Activated T-helper 1 cell treated with anti-CD3 and anti-CD28 coated beads, Interleukin-2, amount 50 U/mL, for 16 hours (primary cell): ENCODE measurements at places on chromosomes 4 and X.
A peak's percentile ranks its signal among the peaks of the same experiment; 100 is the strongest.

GRCh38 chr4:54228961-54229501, at the start of gene PDGFRA:
TSS of gene PDGFRA (plus strand) at chr4:54229293. CDS start at chr4:54258769, 29,476 bp downstream.
- no peak for DNase-seq

DNA sequence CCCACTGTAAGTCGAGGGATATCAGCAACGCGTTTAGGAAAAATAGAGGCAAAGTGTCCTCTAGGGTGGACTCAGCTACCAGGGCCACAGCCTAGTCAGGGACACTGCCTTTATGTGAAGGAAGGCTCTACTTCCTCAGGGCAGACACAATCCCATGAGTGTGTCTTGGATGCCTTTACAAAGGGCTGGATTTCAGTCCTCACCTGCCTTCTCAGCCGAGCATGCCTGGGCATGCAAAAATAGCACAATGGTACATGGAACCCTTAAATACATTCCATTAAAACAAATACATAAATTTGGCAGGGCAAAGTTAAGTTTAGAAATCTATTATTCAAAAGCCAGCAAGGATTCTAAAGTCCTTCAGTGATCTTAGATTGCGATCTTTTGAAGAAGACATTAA, 51.1 kb downstream of the DMD start:
- DNase-seq: no peak

DNA sequence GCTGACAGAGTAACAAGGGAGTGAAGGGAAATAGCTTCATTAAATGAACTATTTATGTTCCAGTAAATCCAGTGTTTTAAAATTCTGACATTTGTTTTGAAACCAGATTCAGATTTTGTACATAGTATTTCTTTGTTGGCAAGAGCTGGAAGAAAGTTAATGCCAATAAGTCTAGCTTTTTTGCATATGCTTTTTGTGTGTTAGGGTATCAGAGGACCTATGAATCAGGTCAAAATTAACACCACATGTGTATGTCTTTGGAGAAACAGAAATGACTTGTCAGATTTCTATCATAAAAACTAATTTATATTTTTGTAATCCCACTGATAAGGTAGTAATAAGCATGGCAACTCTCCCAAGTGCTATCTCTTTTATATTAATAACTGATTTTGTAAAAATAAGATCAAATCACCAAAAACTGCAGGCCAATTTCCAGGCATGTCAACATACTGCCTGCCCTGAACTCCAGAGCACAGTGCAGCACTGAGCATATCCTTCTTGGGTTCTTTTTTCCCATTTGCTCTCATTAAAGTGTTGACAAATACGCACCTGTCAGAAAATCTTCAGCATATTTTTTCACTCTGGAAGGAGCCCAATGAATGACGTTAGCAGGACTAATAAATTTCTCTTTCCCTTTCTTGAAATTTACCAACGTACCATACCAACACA, 65.5 kb downstream of the SH3RF1 start:
- no peak for DNase-seq

- no peak for DNase-seq
Observed at GRCh38 chrX:118350706-118351105, 4.8 kb downstream of the WDR44 start.

DNA sequence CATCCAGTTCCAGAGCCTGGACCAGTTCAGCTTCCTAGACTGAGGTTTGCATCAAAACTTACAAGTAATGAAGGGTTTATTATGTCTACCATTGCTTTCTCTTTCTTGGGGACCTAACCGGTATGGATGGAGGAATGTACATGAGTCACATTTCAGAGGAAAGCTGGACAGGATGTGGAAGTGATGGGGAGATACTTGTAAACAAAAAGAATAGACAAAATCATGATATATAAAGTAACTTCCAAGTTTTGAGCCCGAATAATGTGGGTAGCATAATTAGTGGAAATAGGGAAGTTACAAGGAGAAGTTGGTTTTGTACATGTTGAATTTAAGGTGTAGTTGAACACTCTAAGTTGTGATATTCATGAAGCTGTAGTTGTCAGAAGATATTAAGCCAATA, 15.0 kb downstream of the FNIP2 start:
- no peak for DNase-seq

DNA sequence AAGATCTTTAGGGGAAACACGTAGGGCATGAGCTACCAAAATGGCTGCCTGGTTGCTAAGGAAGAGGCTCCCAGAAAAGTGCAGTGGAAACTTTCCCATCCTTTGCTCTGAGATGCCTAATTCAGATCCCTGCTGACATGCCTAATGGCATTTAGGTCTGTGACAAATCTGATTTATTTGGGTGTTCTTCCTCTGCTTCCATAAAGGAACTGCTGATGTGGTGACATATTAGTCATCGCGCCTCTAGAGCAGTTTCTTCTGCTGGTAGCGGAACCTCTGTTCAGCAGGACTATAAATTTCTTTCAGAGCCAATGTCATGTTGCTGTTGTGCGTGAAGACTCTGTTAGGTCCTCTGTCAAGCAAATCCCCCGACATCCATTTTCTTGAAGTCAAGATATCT, 310.0 kb downstream of the PDHA2 start:
- DNase-seq: no peak

GRCh38 chrX:369563-370101, 17.1 kb downstream of the PPP2R3B start:
- no peak for DNase-seq

DNA sequence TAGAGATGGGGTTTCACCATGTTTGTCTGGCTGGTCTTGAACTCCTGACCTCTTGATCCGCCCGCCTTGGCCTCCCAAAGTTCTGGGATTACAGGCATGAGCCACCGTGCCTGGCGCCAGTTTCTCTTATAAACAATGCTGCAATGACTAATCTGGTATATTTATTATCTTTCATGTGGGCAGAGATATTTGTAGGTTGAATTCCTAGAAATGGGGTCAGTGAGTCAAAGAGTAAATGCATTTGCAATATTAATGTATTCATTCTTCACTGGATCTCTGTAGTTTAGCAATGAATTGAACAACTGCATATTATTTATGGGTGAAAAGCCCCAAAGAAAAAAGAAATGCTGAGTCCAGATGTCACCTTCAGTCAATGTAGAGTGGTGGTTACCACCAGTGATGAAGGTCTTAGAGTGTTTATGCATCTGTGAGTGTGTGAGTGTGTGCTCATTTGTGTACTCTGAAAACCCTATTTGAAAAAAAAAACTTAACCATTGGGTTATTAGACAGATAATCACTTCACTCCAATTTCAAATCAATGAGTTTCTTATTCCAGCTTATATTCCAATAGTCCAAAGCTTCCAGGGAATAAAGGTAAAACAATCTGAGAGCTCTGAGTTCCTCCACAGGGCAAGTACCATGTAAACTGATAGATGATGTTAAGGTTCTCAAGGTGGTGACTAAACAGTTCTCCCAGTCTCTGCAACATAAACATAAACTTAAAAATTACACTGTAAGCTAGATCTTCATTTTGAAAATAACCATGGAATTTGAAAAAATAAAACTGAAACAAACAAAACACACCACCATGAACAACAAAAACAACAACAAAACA, 22.6 kb upstream of the CD38 start:
- DNase-seq: peak; percentile 29

- DNase-seq: no peak
Observed at GRCh38 chr4:99403380-99404184, 31.6 kb downstream of the ADH7 start.

GRCh38 chr4:142155347-142155746, 519.0 kb downstream of the IL15 start:
- no peak for DNase-seq

DNA sequence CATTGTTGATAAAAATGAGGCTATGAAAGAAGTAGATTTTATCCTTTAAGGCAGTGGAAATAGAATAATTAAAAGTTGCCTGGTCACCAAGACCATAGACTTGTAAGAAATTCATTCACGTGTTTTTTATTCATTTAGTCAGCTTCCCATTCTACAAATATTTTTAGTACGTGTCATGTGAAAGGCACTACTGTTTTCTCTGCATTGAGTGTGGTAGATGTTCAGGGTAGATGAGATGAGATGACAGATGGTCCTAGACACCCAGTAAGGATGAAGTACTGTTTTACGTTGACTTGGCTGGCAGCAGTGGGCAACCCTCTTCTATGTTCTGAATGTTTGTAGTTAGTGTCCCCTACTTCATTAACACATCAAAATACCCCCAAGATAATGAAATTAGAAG, 228.1 kb downstream of the ARHGAP24 start:
- DNase-seq: no peak

DNA sequence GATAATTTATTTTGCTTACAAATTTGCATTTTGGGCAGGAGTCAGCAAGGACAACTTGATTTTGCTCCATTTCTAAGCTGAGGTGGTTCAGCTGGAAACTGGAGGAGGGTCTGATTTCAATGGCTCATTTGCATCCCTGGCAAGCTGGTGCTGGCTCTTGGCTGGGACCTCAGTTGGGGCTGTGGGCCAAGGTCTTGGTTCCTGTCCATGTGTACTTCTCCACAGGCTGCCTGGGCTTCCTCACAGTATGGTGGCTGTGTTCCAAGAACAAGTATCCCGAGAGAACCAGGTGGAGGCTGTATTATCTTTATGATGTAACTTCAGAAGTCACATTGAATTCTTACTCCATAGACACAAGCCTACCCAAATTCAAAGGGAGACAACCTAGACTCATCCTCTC, 77.0 kb upstream of the STX18 start:
- DNase-seq: no peak

DNA sequence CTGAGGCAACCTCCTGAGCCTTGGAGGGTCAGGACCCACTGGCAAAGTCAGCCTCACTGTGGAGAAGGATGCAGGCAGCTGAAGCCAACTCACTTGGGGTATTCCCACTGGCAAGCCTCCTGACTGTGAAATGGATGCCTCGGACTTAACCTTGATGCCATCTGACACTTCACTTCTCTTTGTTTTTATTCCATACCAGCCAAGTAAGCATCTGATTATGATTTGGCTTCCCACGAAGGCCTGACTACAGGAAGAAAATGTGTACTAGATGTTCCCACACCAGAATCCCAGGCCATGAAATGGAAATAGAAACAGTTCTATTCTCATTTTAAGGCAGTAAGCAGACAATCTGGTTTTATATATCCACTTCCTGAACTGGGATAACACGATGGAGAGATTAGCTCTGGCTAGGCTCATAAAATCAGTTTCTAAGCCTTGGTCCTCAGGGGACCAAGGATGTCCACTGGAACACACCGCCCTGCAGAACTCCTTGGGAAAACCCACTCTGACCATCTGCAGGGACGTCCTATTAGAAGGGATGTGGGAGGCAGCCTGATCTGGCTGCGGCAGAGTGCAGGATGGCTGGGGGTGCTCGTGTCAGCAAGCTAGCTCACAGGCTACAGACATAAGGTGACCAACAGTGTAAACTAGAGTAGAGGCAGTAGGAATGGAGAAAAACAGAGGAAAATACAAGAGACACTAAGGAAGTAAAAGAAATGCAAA, 89.3 kb downstream of the TSPAN5 start:
- no peak for DNase-seq

DNA sequence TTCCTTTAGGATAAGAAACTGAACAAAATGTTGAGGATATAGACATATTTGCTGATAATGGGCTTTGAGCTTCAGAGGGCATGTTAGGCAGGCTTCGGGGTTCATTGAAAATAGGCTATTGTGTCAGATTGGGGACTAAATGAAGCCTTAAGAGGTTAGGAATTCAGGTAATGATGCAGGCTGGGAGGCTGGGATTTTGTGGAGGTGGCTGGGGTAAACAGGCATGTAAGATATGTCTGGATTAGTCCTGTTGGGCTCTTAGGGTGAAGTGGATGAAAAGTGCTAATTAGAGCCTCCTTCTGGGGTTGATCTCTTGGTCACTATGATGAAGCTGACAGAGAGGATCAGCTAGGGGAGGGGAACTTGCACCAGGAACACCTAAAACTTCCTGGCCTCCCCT, 80.2 kb upstream of the ESX1 start:
- no peak for DNase-seq

GRCh38 chr4:5747738-5748375, 36.9 kb downstream of the EVC start:
- DNase-seq: no peak

- no peak for DNase-seq
Observed at GRCh38 chr4:142314247-142314646, 531.9 kb downstream of the INPP4B start.

- no peak for DNase-seq
Observed at GRCh38 chr4:186016796-186017195, 52.2 kb upstream of the TLR3 start.

DNA sequence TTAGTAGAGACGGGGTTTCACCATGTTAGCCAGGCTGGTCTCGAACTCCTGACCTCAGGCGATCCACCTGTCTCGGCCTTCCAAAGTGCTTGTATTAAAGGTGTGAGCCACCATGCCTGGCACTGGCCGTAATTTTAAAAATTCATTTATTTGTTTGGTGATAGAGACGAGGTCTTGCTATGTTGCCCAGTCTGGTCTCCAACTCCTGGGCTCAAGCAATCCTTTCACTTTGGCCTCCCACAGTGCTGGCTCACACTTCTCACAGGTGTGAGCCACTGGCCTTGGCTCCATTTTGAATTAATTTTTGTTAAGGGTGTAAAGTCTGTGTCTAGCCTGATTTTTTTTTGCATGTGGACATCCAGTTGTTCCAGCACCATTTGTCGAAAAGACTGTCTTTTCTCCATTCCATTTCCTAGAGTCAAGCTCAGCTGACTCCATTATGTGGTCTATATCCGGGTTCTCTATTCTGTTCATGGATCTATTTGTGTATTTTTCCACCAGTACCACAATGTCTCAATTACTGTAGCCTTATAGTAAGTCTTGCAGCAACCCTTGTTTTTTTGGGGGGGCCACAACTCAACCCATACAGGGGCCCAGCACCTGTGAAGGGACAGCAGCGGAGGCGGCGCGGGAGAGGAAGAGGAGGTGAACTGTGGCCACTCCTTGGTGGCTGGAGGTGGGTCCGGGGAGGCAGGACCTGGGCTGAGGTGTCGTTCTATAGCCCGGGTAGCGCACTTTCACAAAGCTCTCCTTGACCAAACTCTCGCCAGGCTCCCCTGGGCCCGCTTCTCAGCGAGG, 1.5 kb upstream of the NSD2 start:
- no peak for DNase-seq

DNA sequence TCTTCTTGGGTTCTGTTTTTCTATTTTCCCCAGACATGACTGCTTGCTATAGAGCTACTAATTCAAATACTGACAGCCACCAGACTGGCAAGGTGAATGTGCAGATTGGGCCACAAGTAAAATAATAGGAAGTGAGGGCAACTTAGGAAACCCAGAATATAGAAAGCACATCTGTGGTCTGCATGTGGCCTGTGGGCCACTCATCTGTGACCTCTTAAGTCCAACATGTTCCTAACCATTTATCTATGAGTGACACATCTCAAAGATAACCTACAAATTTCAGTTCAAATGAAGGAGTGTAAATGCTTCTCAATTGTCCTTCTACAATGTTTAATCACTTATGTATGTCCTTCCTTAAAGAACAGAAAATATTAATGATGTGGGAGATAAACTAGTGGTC, 128.9 kb downstream of the REELD1 start:
- no peak for DNase-seq

DNA sequence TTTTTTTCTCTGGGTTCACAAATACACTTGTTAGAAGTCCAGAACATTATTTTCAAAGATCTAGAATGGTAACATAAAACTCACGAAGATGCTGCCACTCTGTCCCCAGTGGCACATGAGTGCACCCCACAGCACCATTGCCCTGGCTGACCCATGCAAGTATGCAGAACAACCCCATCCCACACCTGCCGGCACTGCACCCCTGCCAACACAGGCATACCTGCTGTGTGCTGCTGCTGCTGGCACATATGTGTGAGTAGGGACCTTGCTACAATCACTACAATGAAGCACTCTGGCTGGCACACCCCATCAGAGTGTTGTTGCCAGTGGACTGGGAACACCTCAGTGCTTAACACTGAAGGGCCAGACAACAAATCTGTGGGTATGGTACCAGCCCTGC, 66.9 kb downstream of the CISD2 start:
- DNase-seq: no peak

- DNase-seq: no peak
Observed at GRCh38 chrX:19769467-19769866, 117.9 kb downstream of the SH3KBP1 start.
